ENCODE measurements at places on chromosomes 3 and 15.

DNA sequence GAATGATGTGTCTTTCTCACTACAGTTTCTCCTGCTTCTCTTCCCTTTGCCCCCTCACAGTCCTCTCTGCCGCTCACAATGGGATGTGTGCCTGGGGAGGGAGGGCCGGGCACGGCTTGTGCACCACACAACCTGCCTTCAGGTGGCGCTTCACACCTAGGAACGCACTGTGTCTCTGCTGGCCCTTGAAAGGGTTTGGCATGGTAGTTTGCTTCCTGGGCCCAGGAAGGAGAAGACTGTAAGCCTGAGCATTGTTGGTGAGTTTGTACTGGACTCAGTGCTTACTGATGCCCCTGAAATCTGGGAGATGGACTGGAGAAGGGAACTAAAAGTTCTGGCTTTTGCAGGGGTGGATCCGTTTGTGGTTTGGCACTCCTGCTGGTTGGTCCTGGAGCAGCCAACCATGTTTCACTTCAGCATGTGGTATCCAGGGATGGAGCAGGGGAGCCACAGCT lies 9.2 kb downstream of the ALPK3 start:
- DNase-seq = no peak

DNA sequence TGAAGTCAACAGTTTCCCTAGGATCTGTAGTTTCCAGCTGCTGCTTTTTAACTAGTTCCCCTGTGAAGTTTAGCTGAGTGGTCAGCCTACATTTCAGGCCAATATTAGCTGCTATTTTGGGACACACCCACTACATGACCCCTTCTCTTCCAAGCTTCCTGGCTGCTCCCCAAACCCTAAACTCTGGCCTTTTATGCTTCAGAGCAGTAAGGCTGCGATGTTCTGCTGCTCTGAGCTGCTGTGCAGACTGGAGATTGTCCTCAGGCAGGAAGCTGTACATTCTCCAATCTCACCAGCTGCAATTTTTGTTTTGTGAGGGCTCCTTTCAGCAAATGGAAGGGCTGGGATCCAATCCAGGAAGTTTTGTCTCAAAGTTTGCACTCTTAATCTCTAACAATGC lies 48.0 kb upstream of the WDR72 start:
- no peak for DNase-seq

DNA sequence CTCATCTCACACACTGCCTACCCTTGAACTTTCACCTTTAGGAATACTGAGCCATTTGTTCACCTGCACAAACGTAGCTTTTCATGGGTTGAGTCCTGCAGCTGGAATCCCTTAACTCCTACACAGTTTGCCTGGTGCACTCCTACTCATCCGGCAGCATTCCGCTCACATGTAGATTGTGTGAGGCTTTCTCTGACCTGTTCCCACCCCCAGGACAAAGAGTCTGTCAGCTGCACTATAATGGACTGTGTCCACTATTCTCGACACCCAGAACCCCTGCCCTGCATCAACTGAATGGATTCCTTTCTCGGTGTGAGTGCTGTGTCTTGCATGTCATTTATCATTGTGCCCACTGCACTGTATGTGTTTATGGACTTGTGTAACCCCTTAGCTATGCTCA lies 54.9 kb downstream of the EPHB3 start:
- no peak for DNase-seq

DNA sequence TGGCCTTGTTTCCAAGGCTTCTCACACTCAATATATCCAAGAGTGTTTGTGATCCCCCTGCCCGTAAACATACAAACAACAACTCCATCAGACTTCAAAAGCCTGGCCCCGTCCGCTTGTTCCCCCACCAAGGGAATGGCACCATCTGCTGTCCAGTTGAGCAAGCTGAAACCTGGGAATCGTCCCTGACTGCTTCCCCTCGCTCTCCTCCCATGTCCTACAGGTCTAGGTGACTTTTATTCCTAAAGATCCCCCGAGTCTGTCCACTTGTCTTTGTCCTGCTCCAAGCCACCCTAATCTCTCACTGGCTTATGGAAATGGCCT lies 27.9 kb upstream of the FAM174B start:
- no peak for DNase-seq

DNA sequence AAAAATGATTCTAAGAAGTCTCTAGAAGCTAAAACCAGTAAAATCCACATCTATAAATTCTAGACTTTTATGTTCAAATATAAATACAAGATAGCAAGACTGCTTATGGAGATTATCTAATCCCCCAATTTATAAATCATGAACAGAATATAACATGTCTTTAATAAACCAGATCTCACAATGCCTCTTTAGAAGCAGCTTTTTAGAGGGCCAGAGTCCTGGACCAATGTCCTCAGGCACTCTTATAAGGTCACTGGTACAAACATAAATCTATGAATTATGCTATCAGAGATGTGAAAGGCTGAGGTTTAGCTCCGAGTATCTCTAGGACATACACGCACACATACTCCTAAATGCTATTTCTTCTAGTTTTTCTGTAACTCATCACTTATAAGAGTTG lies 78.3 kb downstream of the ADAM10 start:
- DNase-seq = no peak

GRCh38 chr3:110568246-110568645 lies 503.4 kb upstream of the NECTIN3 start:
- no peak for DNase-seq

DNA sequence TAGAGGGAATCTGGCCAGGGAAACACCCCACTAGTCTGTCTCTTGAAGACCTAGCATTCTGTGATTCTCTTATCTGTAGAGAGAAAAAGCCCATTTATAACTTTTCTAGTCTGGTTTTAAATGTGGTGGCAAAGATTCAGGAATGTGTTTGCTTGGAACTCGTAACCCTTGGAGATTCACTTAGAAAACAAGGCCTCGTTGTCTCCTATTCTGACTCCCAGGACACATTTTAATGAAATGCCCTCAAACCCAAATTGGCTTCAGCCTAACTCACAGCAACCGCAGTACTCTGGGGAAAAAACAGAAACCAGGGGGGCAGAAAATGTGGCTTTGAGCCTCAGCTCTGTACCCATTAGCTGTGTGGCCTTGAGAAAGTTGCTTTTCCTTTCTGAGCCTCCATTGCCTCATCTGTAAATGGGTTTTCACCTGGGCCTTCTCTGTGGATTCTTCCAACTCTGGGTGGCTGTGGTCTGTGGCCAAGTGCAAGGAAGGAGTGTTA lies 36.5 kb downstream of the RPLP1 start:
- DNase-seq = no peak

GRCh38 chr3:33920511-33920910 lies 122.1 kb downstream of the PDCD6IP start:
- DNase-seq = no peak

DNA sequence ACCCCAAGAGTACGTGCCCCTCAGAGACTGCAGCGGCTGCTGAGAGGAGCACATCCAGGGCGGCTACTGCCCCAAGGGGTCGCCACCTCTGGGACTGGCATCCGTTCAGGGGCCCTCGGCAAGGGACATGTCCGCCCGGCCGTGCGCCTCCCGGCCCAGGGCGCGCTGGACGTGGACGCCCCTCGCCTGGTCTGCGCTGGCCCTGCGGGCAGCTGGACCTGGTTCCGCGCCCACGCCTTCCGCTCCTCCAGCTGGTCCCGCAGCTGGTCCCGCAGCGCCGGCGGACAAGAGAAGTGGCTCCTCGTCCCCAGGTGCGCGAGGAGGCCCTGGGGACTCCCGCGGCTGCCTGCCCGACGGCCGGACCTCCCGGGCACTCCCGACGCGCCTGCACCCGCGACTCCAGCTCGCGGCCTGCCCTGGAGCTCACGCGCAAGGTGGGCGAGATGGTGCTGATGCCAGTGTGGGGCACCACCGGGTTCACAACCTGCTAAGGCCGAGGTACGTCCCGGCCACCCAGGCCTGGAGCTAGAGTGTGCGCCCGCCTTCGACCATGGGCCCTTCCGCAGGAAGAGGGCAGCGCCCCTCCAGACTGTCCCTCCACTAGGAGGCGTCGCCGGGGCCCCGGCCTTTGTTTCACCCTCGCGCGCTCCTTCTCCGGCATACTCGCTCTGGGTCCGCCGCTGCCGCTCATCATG lies 14.4 kb upstream of the GP9 start:
- DNase-seq = no peak

- no peak for DNase-seq
Observed at GRCh38 chr3:81743096-81744025, 18.1 kb downstream of the GBE1 start.

DNA sequence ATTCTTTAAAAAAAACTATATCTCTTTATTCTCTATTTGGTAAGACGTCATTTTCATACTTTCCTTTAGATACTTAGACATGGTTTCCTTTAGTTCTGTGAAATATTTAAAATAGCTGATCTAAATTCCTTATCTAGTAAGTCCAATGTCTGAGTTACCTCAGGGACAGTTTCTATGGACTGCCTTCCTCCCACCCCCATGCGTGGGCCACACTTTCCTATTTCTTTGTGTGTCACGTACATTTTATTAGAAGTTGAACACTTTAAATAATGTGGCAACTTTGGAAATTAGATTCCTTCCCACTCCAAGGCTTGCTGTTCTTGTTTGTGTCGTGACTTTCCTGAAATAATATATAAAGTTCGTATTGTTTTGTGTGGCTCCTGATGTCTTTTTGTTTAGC lies 260.7 kb downstream of the EDEM1 start:
- no peak for DNase-seq

DNA sequence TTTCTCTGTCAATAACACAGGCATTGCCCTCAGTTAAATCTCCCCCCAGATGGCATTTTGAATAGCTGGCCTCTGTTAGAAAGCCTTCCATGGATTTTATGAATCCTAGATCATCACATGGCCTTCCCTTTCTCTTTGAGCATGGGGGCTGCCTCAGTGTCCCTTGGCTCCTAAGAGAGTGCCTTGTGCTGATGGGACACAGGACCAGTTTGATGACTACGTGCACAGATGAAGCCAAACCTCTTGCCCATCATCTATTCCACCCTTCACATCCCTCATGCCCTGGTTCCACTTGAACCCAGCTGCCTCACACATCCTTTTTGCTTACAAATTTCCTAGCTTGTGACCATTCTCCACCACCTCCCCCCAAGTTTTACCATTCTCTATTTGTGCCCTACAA lies 12.9 kb downstream of the TGFBR2 start:
- DNase-seq = no peak
